SK-N-SH (cell line): ENCODE measurements at places on chromosomes 2 and 18.

GRCh38 chr2:170022692-170023091 lies 155.3 kb upstream of the MYO3B start:
- no peak for DNase-seq

DNA sequence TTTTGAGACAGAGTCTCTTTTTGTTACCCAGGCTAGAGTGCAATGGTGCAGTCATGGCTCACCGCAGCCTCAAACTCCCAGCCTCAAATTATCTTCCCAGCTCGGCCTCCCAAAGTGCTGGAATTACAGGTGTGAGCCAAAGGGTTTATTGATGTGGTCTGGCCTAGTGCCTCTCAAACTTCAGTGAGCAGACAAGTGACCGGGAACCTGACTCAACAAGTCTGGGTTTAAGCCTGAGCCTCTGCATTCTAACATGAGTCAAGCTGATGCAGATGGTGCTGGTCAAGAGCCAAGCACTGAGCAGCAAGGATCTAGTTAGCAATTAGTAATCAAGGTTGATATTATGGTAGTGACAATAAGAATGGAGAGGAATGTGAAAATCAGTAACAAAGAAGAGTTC lies 21.3 kb downstream of the CDK15 start:
- DNase-seq = no peak

GRCh38 chr18:79405781-79406575 lies 10.2 kb downstream of the NFATC1 start:
- DNase-seq = no peak

DNA sequence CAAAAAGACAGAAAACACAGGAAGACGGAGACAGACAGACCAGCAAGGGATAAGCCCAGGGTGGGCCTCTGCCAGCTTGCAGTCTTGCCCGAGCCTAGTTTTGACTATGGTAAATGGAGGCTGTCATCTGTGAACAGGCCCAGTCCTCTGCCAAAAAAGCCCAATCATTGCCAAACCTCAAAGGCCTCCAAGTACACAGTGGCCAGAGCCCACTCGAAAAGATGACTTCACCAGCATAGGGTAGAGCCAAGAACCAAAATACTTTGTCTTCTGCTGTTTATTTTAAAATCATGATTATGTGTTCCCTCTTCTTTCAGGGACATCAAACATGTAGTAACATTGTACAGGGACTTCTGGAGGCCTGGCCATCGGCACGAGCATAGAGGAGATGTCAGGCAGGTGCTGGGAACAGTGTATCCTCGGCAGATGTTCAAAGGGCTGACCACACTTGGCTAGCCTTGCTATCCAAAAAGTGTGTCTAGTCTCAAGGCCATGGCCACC lies 66.0 kb downstream of the TTC32 start:
- DNase-seq = no peak

DNA sequence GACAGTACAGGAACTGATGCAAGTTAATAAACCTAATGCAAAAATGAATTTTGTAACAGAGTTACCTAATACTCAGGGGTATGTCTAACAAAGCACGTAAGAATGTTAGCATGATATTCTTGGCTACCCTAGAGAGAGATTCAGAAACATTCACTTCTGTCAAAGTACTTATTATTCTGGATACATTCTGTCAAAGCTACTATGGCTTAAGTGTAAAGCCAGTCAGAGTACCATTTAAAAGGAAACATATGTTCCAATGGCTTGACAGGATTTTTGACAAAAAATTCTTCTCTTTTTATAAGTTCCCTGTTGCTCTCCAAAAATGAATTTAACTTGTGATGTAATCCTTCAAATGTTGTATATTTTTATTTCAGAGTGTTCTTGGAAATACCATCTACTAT lies 85.5 kb downstream of the PIGN start:
- DNase-seq = no peak

- DNase-seq = no peak
Observed at GRCh38 chr2:236210536-236210935, 42.4 kb upstream of the GBX2 start.

DNA sequence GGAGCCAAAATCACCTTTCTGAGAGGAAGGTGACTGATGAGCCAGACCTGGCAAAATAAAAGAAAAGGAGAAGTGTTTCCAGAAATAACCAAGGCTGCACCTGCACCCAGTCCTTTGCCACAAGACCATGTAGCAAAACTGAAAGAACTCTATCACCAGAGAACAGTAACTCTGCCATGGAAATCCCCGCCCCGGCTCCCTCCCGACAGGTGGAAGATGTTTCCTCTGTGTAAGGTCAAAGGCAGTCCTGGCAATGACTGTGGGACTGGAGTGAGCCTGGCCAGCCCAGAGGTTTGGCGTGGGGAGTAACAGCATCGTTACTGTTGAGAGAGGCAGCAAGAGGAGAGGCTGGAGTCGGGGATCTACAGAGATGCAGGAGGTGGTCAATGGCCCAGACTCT lies 42.3 kb downstream of the SPRED2 start:
- DNase-seq = no peak

DNA sequence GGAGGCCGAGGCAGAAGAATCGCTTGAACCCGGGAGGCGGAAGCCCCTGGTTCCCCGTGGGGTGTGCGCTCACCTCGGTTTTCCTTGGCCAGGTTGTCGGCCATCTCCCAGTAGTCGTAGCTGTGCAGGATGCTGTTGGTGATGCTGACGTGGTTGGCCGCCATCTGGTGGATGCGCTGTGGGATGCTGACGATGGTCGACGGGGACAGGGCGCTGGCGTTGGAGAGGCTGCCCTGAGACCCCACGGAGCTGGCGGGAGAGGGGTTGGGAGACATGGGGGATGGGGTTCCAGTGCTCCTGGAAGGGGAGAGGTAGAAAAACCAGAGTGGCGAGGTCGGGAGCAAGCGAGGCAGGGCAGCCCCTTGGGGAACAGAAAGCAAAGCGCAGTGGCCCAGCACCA lies 64.4 kb upstream of the REV1 start:
- DNase-seq = no peak

GRCh38 chr2:162177301-162177700 lies 25.3 kb upstream of the GCG start:
- no peak for DNase-seq
